Stimulated activated CD4-positive, alpha-beta T cell treated with anti-CD3 and anti-CD28 coated beads, Interleukin-12 subunit alpha, Interleukin-12 subunit beta, amount 100 ng/mL, for 24 hours (primary cell): ENCODE measurements at places on chromosomes 2 and 18.

- no peak for DNase-seq
Measured at GRCh38 chr2:10132596-10132995, 10.1 kb downstream of the RRM2 start.

- no peak for DNase-seq
Measured at GRCh38 chr2:231161877-231162329, 36.5 kb upstream of the ARMC9 start.

- no peak for DNase-seq
Measured at GRCh38 chr2:27920148-27920885, 29.8 kb downstream of the BABAM2 start.

GRCh38 chr2:15909736-15910135, 30.6 kb upstream of the MYCN start:
- DNase-seq = no peak

- DNase-seq = no peak
Measured at GRCh38 chr2:61471905-61472805, 1.3 kb upstream of the USP34 start.

- DNase-seq = no peak
Measured at GRCh38 chr18:61643884-61644647, 248.7 kb downstream of the RNF152 start.

DNA sequence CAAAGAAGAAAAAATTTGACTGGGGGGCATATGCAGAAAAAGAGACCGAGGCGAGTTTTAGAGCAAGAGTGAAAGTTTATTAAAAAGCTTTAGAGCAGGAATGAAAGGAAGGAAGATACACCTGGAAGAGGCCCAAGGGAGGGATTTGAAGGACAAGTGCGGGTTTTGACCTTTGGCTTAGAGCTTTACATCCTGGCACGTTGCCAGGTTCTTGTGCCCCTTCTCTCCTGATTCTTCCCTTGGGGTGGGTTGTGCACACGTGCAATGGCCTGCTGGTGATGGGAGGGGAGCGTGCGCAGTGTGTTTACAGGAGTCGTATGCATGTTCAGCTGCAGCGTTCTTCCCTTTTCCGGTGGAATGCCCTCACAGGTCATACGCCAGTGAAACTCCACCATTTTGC, 208.8 kb downstream of the NBAS start:
- DNase-seq = no peak

- DNase-seq = no peak
Measured at GRCh38 chr18:55152801-55153200, 193.5 kb upstream of the CCDC68 start.

DNA sequence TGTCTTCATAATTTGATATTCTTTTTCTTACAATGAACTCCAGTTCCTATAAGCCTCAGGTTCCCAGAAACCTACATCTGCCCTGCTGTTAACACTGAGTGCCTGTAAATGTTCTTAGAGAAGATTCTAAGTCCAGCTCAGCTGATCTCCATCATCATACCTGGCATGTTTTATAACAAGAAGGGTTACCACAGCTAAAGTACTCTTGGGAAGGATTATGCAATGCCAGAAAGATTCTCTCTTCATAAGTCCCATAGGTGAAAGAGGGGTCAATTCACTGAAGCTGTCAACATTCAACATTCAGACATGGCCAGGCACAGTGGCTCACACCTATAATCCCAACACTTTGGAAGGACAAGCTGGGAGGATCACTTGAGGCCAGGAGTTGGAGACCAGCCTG, 31.3 kb upstream of the PTPN4 start:
- no peak for DNase-seq

DNA sequence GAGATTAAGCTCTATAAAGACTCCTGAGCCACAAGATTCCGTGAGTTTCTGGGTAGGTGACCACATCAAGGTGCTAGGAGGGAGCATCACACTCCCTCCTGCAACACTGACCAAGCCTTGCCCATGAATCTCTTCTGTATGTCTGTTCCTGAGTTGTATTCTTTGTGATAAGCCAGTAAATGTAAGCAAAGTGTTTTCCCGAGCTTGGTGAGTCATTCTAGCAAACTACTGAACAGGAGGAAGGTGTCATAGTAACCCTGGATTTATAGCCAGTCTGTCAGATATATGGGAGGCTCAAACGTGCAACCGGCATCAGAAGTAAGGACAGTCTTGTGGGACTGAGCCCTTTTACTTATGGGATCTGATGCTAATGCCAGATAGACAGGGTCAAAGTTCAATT, 346.1 kb upstream of the KYNU start:
- DNase-seq = no peak

- no peak for DNase-seq
Measured at GRCh38 chr2:8239531-8240088, 442.2 kb upstream of the ID2 start.

DNA sequence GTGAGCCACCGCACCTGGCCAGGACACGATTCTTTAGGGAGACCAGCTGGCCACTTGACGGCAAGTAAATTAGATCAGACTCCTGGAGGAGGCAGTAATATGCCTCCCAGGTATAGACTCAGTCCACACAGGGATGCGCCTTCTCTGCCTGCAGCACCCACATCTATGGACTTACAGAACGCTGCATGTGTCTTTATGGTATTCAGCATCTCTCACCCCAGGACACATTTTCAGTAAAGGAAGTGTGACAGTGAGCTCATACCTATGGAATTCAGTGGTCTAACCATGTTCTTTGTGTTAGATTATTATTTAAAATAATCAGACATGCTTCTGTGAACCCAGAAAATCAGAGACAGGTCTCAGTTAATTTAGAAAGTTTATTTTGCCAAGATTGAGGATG, 5.9 kb upstream of the NARS1 start:
- no peak for DNase-seq

DNA sequence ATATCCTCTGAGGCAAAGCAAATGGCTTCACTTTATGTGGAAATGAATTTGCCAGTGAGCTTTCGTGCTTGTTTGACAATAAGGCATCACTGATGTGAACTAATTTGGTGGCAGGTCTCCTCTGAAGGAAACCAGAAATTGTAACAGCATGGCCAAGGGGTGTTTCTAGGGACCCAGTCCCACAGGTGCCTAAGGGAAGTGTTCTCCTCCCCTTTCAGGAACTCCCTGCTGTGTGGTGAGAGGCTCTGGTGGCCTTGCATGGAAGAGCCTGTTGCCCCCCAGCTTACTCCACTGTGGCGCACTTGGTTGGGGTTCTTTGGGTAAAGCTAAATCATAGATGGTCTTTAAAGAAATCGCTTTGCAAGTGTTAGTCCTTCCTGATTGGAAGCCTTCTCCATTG, 20.4 kb downstream of the RAB12 start:
- DNase-seq = no peak
